CMK (cell line): ENCODE measurements at places on chromosomes 6 and 20.
A peak's percentile ranks its signal among the peaks of the same experiment; 100 is the strongest.

GRCh38 chr6:145372671-145373151 is 362.6 kb downstream of the EPM2A start:
- DNase-seq = no peak

DNA sequence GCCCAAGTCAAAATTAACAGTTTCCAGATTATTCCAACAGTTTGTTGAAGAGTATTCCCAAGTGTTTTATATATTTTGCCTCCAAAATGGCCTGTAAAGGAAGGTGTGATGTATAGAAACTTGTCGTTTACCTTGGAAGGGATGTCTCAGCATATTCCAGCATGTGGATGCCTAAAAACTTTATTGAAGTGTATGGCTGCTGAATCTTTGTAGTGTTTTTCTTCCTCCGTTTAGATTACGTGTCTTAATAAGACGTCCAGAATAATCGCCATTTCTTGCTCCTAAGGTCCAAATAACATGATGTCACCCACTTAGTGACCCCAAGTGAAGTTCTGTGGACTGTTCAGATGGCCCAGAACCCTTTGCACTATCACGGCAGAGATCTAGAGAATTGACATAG is 18.0 kb upstream of the SF3B5 start:
- no peak for DNase-seq

- DNase-seq = no peak
These were observed 199.9 kb downstream of the LRFN2 start for GRCh38 chr6:40387127-40387870.

GRCh38 chr6:34871853-34872252 is 16.0 kb downstream of the TAF11 start:
- no peak for DNase-seq

GRCh38 chr6:39797751-39798150 is 5.6 kb downstream of the DAAM2 start:
- no peak for DNase-seq

DNA sequence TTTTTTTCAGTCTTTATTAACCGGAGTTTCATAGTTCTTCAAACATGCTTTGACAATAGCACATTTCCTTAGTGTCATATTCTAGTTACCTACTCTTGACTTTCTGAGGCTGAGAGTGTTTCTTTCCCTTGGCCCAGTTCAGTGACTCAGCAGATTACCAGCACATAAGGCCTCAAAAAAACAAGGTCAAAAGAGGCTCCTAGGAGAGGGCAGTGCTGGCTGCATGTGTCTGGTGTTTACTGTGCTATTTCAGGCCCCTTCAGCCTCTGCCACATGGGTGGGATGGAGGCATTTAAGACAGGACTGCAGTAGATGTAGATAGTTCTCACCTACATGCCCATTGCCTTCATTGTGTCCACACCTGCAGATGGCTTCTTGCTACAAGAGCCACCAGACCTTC is 198.2 kb upstream of the SSTR4 start:
- DNase-seq = no peak

DNA sequence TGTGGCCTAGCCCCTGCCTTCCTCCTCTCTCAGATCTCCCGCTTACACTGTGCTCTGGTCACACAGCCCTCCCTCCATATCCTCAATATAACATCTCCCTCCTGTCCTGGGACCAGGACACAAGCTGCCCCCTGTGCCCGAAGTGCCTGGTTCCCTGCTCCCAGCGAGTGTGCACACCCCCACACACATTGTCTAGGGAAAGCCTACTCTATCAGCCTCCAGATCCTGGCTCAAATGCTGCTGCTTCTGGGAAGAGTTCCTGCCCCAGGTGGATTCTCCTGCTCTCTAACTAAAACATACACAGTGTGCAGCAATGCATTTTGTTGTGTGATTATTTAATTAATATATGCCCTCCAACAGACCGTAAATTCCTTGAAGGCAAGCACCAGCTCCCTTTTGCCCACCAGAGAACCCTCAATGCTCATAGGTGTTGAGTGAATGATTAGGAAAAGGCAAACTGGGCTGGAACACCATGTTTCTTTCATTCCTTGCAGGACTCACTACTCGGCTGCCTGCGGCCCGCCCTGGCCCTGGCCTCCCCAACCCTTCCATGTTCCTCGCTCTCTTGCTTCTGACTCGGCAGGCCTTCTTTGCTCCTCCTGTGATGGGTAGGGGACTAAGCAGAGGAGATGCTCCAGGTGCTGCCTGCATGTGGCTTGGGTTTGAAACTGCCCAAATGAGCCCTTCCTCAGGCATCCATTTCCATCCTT is 194.6 kb downstream of the ZDHHC14 start:
- DNase-seq = no peak

- DNase-seq = no peak
These were observed 120.6 kb downstream of the LY86 start for GRCh38 chr6:6709106-6709505.

DNA sequence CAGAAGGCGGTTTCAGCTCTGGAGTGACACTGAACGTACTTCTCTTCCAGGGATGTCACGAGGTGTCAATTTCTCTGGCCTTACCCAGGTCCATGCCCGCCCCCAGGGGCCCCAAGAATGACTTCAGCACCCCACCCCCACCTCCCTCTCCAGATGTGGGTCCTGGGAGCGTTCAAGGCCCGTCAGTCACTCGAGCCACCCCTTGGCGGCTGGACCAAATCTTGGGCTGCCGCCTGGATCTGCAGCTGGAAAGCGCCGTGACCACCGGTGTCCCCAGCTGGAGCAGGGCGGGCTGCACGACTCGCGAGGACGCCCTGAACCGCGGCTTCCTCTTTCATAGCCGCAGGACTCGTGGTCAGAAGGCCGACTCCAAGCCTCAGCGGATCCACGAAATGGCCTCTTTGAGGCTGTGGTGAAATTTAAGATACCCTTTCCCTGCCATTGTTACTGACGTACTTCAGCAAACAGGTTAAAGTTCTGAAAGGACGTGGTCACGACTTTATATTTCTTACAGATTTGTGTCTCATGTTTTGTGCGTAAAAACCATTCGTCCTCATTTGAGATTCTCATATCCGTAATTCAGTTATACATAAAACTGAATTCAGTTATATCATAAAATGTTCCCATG is 29.3 kb downstream of the TRIM38 start:
- DNase-seq = no peak

- no peak for DNase-seq
These were observed 216.9 kb downstream of the DOK5 start for GRCh38 chr20:54692168-54692887.

GRCh38 chr20:50070361-50070760 is 42.6 kb downstream of the UBE2V1 start:
- no peak for DNase-seq

DNA sequence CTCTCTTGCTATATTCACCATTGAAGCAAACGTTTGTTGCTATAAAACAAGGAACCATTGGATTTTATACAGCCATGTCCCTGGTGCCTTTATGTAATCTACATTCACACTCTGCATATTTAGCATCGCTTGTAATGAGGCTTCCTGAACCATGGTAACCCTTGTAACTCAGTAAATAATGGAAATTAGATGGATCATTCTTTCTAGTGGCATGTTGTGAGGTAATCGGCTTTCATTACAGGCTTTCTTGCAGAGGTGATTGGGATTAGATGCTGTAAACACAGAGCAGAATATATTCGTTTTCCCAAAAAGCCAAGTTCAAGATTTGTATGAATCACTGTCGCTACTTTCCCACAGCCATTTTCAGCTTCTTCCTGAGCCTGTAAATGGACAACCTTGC is 36.1 kb downstream of the SMPDL3A start:
- no peak for DNase-seq

DNA sequence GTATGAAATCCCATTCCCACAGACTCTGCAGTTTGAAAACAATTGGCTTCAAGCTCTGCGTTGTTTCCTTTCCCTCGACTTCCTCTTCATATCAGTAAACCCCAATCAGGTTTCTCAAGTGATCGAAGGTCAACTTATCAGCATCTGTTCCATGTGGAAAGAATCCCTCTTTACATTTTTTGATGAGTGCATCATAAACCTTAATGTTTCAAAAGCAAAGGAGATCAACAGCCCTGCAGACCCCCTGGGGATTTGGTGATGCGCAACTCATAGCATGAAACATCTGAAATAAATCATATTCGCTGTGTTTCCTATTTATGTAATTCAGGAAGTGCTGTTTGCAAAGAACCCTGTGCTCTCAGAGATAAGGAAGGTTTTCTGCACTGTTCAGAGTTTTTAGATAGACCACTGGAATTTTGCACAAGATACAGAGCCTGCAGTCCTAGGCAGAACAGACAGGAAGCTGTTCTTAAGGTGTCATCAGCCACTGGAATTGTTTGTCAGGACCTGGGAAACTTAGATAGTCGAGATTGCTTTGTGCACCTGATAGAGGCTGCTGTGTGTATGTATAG is 216.0 kb downstream of the HIVEP2 start:
- peak; percentile 93 for DNase-seq

GRCh38 chr6:169194737-169195136 is 58.9 kb downstream of the THBS2 start:
- DNase-seq = no peak

GRCh38 chr6:116102873-116103272 is 2.2 kb downstream of the NT5DC1 start:
- no peak for DNase-seq

GRCh38 chr20:572727-573126 is 29.1 kb upstream of the CSNK2A1 start:
- DNase-seq = no peak

- no peak for DNase-seq
These were observed 49.1 kb downstream of the SYNDIG1 start for GRCh38 chr20:24518515-24518914.

GRCh38 chr20:4246428-4246827 is 231.1 kb upstream of the RNF24 start:
- no peak for DNase-seq

GRCh38 chr20:60024801-60025200 is 66.6 kb downstream of the CDH26 start:
- no peak for DNase-seq

- no peak for DNase-seq
These were observed 49.7 kb downstream of the JPH2 start for GRCh38 chr20:44137266-44137801.

- no peak for DNase-seq
These were observed 15.3 kb downstream of the TRAF3IP2 start for GRCh38 chr6:111590209-111590980.

- DNase-seq = no peak
These were observed 70.8 kb upstream of the NXT1 start for GRCh38 chr20:23279836-23280235.

- no peak for DNase-seq
These were observed 82.7 kb upstream of the ARMC2 start for GRCh38 chr6:108765495-108765894.

DNA sequence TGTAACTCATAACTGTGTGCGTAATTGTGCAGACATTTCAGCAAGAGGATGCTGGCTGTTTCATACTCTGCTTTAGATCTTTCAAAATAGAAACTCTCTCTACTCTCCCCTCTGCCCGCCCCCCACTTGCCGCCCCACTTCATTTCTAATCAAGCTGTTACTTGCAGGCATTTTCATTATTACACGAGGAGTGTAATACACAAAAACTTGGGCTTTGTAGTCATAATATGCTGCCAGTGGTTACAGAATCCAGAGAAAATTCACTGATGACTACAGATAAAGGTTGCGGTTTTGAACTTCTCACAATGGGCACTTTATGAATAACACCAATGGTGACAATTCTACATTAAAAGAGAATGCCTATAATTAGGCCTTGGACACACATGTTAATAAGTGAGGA is 194.0 kb upstream of the POU3F2 start:
- DNase-seq = no peak

- DNase-seq = no peak
These were observed 1.1 kb downstream of the DLK2 start for GRCh38 chr6:43454290-43454695.

DNA sequence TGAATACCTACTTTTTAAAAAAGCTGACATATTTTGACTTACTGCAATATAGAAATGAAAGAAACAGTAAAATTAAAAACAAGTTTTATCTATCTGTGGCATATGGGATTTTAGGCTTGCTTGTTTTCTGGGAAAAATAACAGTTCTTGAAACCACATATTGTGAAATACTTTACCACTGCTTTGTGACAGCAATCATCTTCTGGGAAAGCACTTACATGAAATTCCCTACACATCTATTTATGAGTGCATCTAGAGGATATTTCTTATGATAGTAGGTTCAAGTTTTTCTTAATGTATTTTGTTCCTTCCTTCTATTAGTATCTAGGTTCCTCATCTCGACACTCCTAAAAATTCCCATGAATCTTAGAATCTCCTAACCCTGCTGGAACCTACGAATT is 75.2 kb downstream of the STXBP5 start:
- DNase-seq = no peak

DNA sequence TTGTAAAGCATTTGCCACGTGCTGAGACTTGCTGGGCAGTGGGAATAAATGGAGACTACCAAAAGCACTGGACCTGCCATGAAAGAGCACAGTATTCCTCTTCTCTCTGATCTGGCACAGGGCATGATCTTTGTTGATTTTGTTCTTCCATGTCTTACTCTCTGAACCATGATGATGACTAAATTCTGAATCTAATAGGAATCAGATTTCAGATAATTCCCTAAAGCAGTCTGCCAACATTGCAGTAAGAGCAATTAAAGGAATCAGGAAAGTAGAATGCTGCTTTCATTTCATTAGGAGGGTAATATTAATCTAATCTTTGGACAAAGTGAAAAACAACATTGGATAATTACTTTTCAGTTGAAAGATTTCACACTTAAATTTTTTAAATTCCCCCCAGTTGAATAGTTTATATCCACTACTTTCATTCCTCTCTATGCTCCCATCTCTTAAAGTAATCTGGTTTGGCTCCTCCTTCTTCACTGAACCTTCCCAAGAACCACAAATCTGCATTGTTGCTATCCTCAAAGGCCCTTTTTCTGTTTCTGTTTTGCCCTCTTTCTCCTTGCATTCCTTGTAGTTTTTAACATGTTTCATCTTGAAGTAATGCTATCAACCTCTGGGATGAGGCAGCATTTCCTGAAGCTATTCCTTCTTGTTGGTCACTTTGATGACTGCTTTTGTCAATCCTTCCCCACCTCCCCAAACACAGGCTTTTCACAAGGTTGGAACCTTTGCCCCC is 243.2 kb upstream of the TENT5A start:
- DNase-seq = no peak

DNA sequence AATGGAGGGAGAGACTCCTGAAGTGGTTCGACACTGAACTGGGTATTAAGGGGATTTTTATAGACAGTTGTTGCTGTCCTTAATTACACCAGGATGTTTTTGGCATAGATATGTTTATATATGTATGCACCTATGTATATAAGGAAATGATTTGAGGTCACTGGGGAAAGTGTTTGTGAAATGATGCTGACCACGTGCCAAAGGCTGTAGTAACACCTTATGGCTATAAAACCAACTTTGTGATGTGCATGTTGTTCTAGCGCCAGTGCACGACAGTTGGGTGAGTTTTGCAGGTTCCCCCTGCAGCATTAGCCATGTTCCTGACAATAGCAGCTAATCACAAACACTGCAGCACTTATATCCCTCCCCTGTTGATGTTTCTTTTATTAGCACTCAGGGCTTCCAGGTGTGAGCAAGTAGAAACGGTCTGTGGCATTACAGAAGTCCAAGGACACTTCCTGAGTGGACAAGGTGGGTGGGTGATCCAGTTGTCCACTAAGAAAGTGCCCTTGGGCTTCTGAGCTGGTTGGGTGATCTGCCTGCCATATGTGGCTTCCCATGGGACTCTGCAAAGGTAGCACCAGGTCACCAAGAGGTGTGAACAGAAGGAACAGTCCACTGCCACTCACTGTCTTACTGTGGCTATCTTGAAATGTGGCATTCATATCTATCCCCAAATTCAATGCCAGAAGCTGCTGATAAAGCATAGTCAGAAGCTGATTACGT is 63.0 kb upstream of the RBM24 start:
- DNase-seq = no peak

- DNase-seq = no peak
These were observed 22.9 kb downstream of the DHX35 start for GRCh38 chr20:38985060-38985459.

GRCh38 chr6:110526726-110527125 is 50.3 kb upstream of the SLC22A16 start:
- no peak for DNase-seq
